ENCODE measurements at places on chromosomes 6 and 20.

- no peaks in the 10 kb centered on the region for H3K27me3 ChIP-seq
- H3K4me1 ChIP-seq = peaks cover 27% of the 10 kb centered on the region
- no peak overlapping the region for H3K27ac ChIP-seq
- DNase-seq = no peak
These were observed 6.4 kb downstream of the CUL9 start for GRCh38 chr6:43188426-43188825.

DNA sequence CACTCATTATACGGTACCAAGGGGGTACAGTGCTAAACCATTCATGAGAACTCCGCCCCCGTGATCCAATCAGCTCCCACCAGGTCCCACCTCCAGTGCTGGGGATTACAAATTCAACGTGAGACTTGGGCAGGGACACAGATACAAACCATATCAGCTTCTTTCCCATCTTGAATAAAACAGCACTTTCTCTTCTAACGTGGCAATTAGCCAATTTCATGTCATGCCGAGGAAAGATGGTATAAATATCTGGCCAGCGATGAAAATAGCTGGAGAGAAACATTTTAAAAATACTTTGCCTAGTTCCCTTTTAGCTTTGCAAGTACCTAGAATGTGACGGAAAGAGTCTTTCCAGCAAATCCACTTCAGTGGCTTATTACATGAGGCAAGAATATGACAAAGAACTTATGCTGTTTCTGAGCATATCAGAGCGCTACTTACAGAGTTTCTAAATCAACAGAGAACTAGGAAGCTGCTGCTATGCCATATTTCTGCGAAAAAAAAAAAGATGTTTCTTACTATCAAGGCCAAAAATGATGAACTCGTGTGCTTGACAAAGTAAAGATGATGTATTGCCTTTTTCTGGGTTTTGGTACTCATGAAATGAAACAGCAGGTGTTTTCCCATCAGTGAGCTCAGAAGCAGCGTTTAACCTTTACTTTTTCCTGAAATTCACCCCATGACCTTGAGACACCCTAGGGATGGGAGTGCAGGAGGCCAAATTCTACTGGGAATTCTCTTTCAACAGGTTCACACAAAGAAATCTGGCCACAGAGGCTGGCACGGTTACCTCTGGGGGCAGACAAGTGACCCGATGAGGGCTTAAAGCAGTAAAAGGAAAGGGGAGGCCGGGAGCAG, 37.9 kb downstream of the AGPAT4 start:
- no peak overlapping the region for H3K27ac ChIP-seq
- DNase-seq = no peak
- H3K36me3 ChIP-seq = no peaks in the 10 kb centered on the region
- H3K27me3 ChIP-seq = no peaks in the 10 kb centered on the region
- H3K4me3 ChIP-seq = no peak overlapping the region

DNA sequence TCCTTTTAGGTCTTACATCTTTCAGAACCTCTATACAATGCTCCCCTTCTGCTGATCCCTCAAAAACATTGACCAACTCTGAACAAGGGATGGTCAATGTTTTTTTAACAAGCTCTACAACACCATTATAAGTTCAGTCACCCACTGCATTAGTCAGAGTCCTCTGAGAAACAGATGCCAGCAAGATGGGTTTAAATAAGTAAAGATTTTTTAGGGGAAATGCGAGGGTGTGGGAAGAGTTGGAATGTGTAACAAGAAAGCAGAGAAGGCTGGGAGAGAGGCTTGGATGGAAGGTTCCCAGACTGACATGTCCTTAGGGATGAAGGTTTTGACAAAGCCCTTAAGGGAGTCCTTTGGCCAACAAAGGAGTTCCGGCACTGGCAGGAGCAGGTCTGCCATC, 478.3 kb downstream of the FRK start:
- H3K4me3 ChIP-seq = no peak overlapping the region
- no peaks in the 10 kb centered on the region for H3K36me3 ChIP-seq
- H3K27me3 ChIP-seq = no peaks in the 10 kb centered on the region
- H3K4me1 ChIP-seq = no peaks in the 10 kb centered on the region

- H3K36me3 ChIP-seq = no peaks in the 10 kb centered on the region
- no peaks in the 10 kb centered on the region for H3K4me1 ChIP-seq
- no peak overlapping the region for H3K4me3 ChIP-seq
- no peaks in the 10 kb centered on the region for H3K27me3 ChIP-seq
These were observed 202.8 kb upstream of the AGPAT4 start for GRCh38 chr6:161476711-161477110.

GRCh38 chr6:15995493-15995892, 133.4 kb upstream of the MYLIP start:
- no peaks in the 10 kb centered on the region for H3K27me3 ChIP-seq
- H3K4me3 ChIP-seq = no peak overlapping the region
- no peaks in the 10 kb centered on the region for H3K36me3 ChIP-seq

DNA sequence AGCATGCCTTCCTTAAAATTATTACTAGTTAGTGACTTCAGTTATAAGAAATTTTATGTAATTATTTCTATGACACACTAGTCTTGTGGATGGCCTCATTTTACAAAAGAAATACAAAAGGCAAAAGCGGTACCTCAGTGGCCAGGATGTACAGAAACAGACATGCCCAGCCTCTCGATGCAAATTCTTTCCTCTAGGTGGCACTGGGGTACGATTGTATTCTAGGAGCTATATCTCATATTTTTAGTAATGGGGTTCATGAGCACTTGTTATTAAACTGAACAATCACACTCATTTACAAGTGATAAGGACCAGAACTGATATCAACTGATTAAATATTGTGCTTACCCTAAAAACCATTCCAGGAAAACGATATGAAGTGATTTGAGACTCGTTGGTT, 59.8 kb downstream of the SOD2 start:
- DNase-seq = no peak
- no peaks in the 10 kb centered on the region for H3K4me1 ChIP-seq
- no peaks in the 10 kb centered on the region for H3K27me3 ChIP-seq
- H3K27ac ChIP-seq = no peak overlapping the region
- H3K36me3 ChIP-seq = no peaks in the 10 kb centered on the region

DNA sequence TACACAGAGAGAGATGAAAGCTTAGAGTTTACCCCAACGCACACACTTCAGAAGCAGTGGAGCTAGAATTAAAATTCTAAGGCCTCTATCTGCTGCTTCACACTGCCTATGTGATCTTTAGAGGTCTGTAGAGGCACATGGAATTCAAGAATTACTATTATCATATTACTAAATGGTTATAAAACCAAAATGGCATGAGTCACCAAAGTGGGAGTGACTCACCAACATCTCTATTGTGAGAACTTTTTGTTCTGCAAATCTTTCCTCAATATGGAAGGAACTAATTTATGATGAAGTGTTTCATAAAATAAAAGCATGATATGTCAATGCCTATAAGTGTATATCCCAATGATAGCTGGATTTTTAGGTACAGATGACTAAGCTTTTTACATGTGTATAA, 28.5 kb upstream of the TMEM244 start:
- no peak for DNase-seq
- H3K27ac ChIP-seq = no peak overlapping the region
- no peaks in the 10 kb centered on the region for H3K27me3 ChIP-seq
- H3K4me1 ChIP-seq = no peaks in the 10 kb centered on the region

- no peak overlapping the region for H3K4me3 ChIP-seq
- no peaks in the 10 kb centered on the region for H3K4me1 ChIP-seq
- H3K36me3 ChIP-seq = no peaks in the 10 kb centered on the region
- no peak overlapping the region for H3K27ac ChIP-seq
- H3K27me3 ChIP-seq = no peaks in the 10 kb centered on the region
These were observed 137.2 kb downstream of the FARS2 start for GRCh38 chr6:5398530-5398929.

- no peaks in the 10 kb centered on the region for H3K36me3 ChIP-seq
- H3K27me3 ChIP-seq = no peaks in the 10 kb centered on the region
- no peak overlapping the region for H3K4me3 ChIP-seq
- H3K4me1 ChIP-seq = no peaks in the 10 kb centered on the region
These were observed 158.6 kb upstream of the RIMS1 start for GRCh38 chr6:71727632-71728294.

- H3K27ac ChIP-seq = no peak overlapping the region
- H3K27me3 ChIP-seq = no peaks in the 10 kb centered on the region
- DNase-seq = no peak
These were observed 170.4 kb downstream of the PHF3 start for GRCh38 chr6:63805808-63806572.

DNA sequence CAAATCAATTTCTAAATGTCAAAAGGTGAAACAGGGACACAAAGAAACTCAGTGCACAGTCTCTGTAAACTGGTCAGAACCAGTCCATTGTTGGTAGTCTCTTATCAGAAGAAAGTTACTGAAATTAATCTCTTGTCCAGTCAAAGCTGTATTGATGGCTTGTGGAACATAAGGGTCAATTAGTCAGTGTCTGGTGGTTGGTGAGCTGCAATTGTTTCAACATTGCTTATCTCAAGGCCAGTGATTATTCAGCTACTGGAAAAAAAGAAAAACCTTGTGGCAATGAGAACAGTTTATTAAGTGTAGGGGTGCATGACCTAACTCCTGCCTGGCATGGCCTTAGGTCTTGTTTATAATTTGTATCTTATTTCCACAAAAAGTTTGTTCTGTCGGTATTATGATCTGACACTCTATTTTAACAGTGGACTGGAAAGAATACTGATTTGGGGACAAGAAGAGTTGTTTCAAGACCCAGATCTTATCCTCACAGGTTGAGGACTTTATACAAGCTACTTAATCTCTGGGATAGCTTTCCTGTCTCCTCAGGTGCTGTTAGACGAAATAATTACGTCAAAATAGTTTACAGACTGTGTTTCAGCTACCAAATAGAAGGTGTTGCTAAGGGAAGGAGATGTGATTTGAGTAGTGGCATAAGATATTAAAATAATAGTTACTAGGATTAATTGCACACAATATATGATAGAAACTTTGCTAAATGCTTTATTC, 520.0 kb upstream of the IRAK1BP1 start:
- no peaks in the 10 kb centered on the region for H3K4me1 ChIP-seq
- no peaks in the 10 kb centered on the region for H3K27me3 ChIP-seq
- H3K27ac ChIP-seq = no peak overlapping the region
- DNase-seq = no peak
- H3K36me3 ChIP-seq = no peaks in the 10 kb centered on the region
- H3K4me3 ChIP-seq = no peak overlapping the region

DNA sequence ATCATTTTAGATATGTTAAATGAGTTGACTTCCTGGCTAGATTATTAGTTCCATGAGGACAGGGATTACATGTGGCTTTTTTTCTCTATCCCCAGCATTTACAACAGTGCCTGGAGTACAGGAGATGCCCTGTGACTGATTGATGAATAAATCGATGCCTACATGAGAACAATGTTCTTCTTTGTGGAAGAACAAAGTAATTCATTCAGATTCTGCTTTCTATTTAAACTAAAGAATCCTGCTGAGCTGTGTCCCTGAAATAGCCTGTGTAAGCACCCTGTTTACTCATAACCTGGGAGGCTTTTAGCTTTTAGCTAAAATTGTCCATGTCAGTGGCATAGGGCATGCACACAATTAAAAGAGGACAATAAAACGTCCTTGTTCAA, 125.1 kb upstream of the BTBD3 start:
- H3K36me3 ChIP-seq = no peaks in the 10 kb centered on the region
- H3K27me3 ChIP-seq = no peaks in the 10 kb centered on the region
- no peaks in the 10 kb centered on the region for H3K4me1 ChIP-seq
- H3K4me3 ChIP-seq = no peak overlapping the region
- no peak overlapping the region for H3K27ac ChIP-seq
- no peak for DNase-seq

- DNase-seq = no peak
- peak overlapping the region; percentile 46 for H3K27ac ChIP-seq
- H3K4me3 ChIP-seq = no peak overlapping the region
- no peaks in the 10 kb centered on the region for H3K27me3 ChIP-seq
- peaks cover 36% of the 10 kb centered on the region for H3K4me1 ChIP-seq
- H3K36me3 ChIP-seq = no peaks in the 10 kb centered on the region
These were observed 119.9 kb upstream of the TRAF3IP2 start for GRCh38 chr6:111725446-111726112.

GRCh38 chr20:63834491-63834880, 3.4 kb upstream of the ZBTB46 start:
- no peak for DNase-seq
- H3K36me3 ChIP-seq = no peaks in the 10 kb centered on the region
- no peak overlapping the region for H3K27ac ChIP-seq
- H3K4me1 ChIP-seq = peaks cover 11% of the 10 kb centered on the region
- H3K27me3 ChIP-seq = peaks cover 7% of the 10 kb centered on the region

DNA sequence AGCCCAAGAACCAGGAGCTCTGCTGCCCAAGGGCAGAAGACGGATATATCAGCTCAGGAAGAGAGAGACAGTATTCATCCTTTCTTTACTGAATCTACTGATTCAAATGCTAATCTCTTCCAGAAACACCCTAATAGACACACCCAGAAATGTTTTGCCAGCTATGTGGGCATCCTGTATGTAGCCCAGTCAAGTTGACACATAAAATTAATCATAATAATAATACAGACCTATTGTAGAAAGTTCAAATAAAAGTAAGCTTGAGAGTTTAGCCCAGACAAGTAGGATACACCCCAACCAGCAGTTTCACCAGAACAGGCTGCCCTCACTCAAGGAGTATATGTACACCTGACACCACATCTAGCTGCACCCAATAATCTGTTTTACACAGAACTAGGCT, 73.9 kb upstream of the VGLL2 start:
- no peaks in the 10 kb centered on the region for H3K4me1 ChIP-seq
- no peaks in the 10 kb centered on the region for H3K36me3 ChIP-seq
- DNase-seq = no peak
- H3K4me3 ChIP-seq = no peak overlapping the region

DNA sequence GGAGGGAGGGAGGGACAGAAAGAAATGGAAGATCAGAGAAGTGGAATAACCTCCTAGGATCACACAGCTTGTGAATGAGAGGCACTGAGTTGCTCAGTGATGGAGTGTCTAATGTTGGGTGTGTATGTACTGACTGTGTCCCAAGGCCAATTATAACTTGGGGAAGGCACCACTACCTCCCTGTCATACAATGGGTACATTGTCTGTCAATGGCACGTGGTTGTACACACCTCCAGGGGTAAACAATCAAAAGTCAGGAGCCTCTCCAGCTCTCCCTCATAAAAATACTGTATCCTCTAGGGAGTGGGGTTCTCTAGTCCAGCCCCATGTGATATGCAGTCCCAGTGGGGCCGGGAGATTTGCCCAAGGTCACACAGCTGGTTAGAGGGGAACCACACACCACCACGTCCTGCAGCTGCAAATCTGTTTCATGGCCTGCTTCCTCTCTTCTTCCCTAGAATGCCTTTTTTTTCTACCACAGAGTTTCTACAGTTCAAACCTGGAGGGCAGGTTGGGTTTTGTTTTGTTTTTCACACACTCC, 112.5 kb downstream of the SNX5 start:
- H3K4me1 ChIP-seq = peaks cover 8% of the 10 kb centered on the region
- no peaks in the 10 kb centered on the region for H3K27me3 ChIP-seq
- no peak overlapping the region for H3K4me3 ChIP-seq
- no peak overlapping the region for H3K27ac ChIP-seq
- H3K36me3 ChIP-seq = no peaks in the 10 kb centered on the region
- no peak for DNase-seq

GRCh38 chr6:88650029-88650619, 313.3 kb downstream of the RNGTT start:
- H3K27me3 ChIP-seq = no peaks in the 10 kb centered on the region
- no peak overlapping the region for H3K4me3 ChIP-seq
- H3K27ac ChIP-seq = no peak overlapping the region
- H3K4me1 ChIP-seq = no peaks in the 10 kb centered on the region
- H3K36me3 ChIP-seq = no peaks in the 10 kb centered on the region

- no peaks in the 10 kb centered on the region for H3K4me1 ChIP-seq
- H3K36me3 ChIP-seq = peaks cover 15% of the 10 kb centered on the region
- no peaks in the 10 kb centered on the region for H3K27me3 ChIP-seq
- no peak for DNase-seq
- no peak overlapping the region for H3K27ac ChIP-seq
These were observed 103.0 kb downstream of the LMBRD1 start for GRCh38 chr6:69693762-69694161.
